ENCODE measurements at places on chromosomes 13 and 19.

DNA sequence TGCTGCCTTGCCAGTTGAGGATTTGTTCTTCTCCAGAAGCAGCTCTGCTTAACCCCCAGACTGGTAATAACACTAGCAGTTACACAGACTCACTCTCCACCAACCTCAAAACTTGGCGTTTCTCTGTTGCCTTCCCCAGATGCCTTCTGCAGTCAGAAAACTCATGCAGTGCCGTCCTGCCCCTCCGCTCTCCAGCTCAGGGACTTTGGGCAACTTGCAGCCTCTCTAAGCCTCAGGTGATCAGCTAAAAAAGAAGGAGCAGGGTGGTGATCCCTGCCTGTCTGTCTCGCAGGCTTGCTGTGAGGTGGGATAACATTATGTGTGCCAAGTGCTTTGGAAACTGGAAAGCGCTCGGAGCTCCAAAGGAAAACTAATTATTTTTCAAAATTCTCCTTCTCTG, 391.6 kb downstream of the HS6ST3 start:
- no peak for DNase-seq

DNA sequence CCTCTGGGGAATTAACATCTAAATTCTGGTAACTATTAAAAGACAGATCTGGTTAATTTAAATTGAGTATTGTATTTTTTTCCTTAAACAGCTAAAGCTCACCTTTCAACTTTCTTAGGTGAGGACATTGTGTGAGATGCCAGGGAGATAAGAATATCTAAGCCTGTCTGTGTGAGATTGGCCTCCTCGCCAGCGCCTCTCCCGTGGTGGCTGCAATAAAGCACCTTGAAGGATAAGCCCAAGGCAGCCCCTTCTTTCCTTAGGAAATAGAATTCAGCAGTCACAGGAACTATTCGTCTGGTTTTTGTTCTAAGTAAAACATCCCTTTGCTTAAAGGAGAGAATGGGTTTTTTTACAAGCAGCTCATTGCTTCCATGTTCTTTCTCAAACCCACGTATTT, 24.6 kb downstream of the NAXD start:
- DNase-seq: no peak

GRCh38 chr19:29532097-29532496, 6.3 kb downstream of the VSTM2B start:
- no peak for DNase-seq

GRCh38 chr19:32581705-32582179, 752 bp downstream of the PDCD5 start:
- DNase-seq: peak; percentile 7

- DNase-seq: no peak
Measured at GRCh38 chr13:21736926-21737325, 66.1 kb downstream of the FGF9 start.

- DNase-seq: no peak
Measured at GRCh38 chr19:58021541-58022282, 12.1 kb upstream of the ZSCAN1 start.

DNA sequence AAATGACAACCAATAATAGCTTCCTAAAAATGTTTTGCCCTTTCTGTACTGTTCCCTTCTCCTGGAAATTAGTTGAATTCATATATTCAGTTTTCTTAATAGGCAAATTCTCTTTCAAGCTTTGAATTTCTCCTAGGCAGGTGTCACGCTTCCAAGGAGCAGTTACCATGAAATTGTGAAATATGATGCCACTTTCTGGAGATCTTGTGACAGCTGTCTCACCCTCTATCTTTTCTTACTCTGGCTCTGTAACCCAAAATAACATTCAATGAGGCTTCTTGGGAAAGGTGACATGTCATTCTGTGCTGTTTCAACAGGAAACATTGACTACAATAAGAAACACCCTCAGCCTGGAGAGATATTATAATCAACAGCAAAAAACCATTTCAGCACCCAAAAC, 80.3 kb upstream of the MRI1 start:
- DNase-seq: no peak

DNA sequence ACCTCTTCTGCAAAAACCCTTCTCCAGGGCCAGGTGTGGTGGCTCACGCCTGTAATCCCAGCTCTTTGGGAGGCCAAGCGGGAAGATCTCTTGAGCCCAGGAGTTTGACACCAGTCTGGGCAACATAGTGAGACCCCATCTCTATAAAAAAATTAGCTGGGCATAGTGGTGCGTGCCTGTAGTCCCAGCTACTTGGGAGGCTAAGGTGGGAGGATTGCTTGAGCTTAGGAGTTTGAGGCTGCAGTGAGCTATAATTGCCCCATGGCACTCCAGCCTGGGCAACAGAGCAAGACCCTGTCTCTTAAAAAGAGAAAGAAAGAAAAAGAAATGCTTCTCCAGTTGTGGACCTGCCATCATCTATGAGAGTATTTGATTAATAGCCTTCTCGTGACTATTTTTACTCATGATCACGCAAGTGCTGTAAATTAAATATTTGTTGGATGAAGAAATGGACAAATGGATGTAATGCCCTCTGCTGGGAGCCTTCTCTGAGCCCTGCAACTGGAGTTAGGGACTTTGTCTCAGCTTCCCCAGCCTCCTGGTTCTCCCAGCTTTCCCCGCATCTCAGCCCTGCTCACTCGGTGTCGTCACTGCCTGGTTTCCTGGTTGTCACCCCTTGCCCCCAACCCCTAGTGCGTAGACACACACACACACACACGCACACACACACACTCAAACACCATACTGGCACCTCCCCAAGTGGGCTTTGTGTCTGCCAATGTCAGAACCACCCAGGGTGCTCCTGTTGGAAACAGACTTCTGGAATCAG, 12.2 kb downstream of the WIZ start:
- no peak for DNase-seq

GRCh38 chr19:1830568-1830967, 17.7 kb downstream of the REXO1 start:
- no peak for DNase-seq

GRCh38 chr13:35771898-35772297, 295.4 kb upstream of the MAB21L1 start:
- no peak for DNase-seq

GRCh38 chr13:25778808-25779305, 273.0 kb downstream of the SHISA2 start:
- DNase-seq: peak; percentile 39

- DNase-seq: no peak
Measured at GRCh38 chr19:48064509-48064908, 20.6 kb upstream of the CABP5 start.

GRCh38 chr19:19566306-19566705, 28.2 kb downstream of the CILP2 start:
- DNase-seq: no peak

- peak; percentile 31 for DNase-seq
Measured at GRCh38 chr13:50636007-50636704, 207.3 kb downstream of the DLEU7 start.

Data from OCI-LY7 (cell line).